NCI-H524 (cell line): ENCODE measurements at places on chromosomes 2 and 18.

DNA sequence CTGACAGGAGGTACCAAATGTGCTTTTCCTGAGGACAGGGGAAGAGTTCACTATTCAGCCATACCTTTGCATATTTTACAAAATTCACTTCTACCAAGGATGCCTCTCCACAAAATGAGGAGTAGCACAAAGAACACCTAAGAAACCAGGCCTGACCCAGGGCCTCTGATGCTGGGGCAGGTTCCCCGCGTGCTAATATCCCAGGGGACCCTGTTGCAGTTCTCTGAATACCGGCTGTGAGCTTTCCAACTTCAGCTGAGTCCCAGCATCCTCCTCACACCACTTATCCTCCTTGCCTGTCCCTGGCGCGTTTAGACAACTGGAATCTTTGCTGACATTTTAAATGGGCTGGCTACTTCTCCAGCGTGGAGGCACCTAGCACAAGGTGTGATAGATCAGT is 142.3 kb downstream of the BCL2 start:
- no peak for DNase-seq

DNA sequence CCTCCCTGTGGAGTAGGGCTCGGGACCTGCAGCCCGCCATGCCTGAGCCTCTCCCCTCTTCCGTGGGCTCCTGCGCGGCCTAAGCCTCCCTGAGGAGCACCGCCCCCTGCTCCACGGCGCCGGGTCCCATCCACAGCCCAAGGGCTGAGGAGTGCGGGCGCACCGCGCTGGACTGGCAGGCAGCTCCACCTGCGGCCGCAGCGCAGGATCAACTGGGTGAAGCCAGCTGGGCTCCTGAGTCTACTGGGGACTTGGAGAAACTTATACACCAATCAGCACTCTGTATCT is 17.8 kb upstream of the ACVR2A start:
- no peak for DNase-seq

DNA sequence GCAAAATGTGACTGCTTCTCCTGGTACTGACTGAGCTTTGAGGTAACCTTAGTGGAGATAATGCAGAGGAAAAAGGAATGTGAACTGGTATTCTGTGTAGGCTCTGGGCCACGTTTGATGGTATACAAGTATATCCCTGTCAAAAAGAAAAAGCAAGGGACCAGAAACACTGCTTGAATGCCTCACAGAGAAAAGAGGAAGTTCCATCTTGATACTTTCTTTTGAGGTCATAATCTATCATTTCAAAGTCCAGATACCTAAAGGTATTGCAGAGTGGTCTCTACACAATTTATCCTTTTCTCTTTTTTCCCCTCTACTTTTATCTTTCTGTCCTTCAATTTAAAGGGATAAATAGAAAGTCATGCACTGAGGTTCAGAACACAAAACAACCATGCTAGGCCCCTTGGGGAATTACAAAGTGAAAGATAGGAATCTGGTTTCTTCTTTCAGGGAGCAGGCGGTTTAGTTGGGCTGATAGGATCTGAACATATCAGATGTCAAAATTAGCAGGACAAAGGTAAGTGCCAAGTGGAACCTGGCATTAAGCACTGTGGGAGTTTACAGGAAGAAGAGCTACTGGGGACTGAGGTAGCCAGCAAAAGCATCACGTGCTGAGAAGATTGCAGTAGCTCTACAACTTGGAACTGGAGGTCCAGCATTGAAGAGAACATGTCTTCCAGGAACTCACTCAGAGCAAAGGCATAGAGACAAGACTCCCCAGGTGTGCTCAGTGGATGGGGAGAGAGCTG is 121.2 kb downstream of the LYPD6 start:
- no peak for DNase-seq

DNA sequence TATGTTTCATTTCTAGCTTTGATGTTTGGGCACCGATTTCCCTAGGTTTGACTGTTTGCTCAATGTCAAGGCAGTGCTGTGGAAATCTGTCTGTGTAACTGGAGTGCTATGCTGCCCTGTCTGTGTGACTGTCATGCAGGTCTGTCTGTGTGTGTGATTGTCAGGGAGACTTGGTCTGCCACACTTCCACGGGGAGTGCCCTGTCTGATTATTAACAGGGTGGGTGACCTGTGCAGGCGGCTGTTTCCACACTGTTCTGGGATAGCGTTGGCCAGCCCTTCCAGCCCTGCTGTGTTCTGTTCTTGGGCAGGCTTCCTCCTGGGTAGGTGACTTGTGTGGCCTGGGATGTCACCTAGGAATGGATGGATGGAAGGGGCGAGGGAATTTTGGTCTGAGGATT is 85.3 kb downstream of the FHOD3 start:
- no peak for DNase-seq

DNA sequence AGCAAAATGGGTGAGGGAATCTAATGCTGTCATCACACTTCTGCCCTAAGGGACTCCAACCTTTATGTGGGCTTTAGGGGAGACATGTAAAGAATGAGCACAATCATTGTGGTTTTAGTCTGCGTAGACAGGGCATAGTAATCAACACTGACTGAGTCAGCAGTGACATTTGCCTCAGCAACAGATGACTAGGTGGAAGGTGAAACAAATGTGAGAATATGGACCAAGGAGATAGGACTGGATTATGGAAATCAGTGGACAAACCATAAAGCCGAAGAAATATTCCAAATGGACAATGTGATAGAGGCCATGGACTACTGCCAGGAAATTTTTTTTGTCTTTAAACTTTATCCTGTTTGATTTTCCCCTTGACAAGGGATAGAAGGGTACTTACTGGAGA is 83.9 kb downstream of the PDK1 start:
- DNase-seq, result no peak

- DNase-seq, result no peak
Observed at GRCh38 chr2:104888489-104889258, 34.8 kb downstream of the POU3F3 start.

DNA sequence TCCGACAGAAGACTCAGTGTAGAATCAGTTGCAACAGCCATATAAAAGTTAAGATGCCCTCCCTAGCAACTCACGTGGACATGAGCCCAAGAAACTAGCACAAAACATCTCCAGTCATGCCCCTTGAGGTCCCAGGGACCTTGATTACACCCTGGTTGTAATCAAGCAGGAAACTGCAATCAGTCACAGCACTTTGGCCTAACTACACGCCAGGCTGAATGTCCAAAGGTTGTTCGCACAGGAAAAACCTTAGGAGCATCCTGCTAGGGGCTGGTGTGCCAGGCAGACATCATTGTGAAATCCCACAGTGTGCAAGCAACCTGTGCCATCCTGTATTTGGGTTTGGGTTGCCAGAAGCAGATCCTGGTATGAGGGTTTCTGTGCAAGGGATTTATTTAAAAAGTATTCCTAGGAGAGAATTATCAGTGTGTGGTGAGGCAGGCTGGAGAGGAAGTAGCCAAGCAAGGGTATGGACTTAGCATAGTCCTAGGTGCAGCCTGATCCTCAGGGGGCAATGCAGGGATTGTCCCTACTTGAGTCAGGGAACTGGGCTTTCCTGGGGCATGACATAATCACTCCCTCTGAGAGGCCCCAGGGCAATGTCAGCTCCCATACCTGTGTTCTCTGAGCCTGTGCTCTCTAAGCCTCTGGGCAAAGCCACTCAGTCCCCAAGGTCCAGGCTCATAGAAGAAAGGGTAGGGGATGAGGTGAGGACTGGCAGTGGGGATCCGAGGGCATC is 17.8 kb upstream of the SULT1C2 start:
- DNase-seq, result no peak

GRCh38 chr2:237673130-237674001 is 46.0 kb downstream of the LRRFIP1 start:
- DNase-seq, result peak; percentile 73

DNA sequence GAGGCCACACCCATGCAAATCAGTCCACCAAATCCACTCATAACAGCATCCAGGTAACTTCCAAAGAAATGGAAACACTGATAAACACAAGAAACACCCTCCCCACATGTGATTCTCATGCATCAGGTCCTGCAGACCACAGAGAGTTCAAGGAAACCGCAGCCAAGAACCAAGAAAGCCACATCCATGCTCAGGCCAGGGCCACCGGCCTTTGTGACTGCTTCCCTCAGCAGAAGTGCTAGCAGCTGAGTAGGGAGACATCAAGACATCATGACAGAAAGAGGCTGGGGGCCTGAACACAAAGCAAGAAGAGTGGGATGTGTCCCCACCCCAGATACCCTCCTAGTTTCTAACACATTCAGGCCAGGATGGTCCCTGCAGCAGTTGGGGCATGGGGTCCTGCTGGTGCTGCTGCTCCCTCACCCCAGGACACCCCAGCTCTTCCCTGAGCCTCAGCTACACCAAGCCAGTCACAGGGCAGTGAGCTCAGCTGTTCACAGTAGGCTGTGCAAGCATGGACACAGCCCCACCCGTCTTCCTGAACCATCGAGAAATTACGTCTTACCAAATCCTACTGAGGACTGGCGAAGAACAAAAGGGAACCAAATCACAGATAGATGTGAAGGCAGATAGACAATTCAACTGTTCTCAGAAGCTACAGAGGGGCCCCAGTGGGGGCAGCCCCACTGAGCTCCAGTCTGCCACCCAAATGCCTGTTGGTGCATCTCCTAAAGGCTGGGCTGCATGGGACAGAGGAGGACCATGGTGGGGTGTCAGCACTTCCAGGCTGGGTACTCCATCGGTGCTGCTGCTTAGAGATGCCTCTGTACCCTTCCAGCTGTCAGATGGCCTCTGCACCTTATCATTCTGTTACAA is 60.9 kb downstream of the HDAC4 start:
- no peak for DNase-seq

DNA sequence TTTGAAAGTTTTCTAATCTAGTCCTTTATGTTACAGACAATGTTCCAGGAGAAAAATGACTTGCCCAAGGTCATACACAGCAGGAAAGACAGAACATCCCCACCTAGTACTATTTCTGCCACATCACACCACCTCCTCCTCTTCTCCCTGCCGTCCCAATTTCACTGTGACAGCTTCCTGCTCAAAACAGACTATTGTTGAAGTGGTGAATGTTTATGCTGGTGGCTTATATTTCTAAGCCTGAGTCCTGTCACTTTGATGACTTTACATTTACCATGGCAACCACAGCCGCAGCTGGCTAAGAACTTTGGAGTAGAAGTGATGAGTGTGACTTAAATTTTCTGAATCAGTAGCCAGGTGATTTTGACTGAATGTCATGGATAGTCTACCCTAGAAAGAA is 10.0 kb downstream of the GALNT5 start:
- DNase-seq, result no peak

- no peak for DNase-seq
Observed at GRCh38 chr2:82690757-82691411, 1768.2 kb downstream of the SUCLG1 start.

GRCh38 chr18:11877497-11878135 is 26.4 kb downstream of the CHMP1B start:
- DNase-seq, result no peak

DNA sequence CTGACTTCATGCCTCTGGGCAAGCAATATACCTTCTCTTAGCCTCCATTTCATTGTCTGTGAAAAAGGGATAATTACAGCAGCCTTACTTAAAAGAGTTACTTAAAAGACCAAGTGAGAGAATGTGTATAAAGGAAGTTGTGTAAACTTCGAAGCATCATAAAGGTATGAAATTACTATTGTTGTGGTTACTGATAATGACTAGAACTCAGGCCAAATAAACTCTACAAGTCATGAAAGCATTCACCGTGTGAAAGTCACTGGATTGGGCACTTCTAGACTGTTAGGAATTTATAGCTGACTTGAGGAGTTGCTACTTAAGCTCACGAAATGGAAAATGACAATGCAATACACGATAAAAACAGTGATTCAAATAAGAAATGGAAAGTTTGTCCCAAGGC is 67.4 kb upstream of the HAAO start:
- DNase-seq, result no peak

- no peak for DNase-seq
Observed at GRCh38 chr18:56804395-56804794, 153.2 kb downstream of the WDR7 start.

DNA sequence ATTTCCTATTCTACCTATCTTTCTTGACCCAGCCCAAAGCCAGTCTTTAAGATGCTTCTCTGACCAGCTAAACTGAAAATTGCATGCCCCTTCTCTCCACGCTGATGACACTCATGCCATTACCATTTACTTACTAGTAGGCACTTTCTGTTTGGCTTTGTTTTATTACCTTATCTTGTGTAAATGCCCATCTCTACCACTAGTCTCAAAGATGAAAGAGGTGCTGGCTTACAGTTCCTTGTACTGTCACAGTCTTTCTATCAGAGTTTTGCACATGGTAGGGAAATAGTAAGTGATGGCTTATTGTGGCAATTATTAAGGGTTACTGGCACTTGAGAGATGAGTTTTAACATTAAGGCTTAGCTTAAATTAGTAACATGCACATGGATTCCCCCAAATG is 352.1 kb downstream of the RBM43 start:
- no peak for DNase-seq

- no peak for DNase-seq
Observed at GRCh38 chr2:169469952-169470572, 9.2 kb upstream of the BBS5 start.
